Osteocyte (in vitro differentiated cells): ENCODE measurements at places on chromosomes 6 and 20.

GRCh38 chr6:169223006-169223405, 30.6 kb downstream of the THBS2 start:
- DNase-seq, result peak; percentile 72

- DNase-seq, result no peak
Measured at GRCh38 chr6:170034294-170034693, 256.6 kb downstream of the DLL1 start.

GRCh38 chr6:650098-650497, 6.8 kb downstream of the HUS1B start:
- no peak for DNase-seq

GRCh38 chr6:106050538-106050937, 35.6 kb upstream of the PRDM1 start:
- no peak for DNase-seq

DNA sequence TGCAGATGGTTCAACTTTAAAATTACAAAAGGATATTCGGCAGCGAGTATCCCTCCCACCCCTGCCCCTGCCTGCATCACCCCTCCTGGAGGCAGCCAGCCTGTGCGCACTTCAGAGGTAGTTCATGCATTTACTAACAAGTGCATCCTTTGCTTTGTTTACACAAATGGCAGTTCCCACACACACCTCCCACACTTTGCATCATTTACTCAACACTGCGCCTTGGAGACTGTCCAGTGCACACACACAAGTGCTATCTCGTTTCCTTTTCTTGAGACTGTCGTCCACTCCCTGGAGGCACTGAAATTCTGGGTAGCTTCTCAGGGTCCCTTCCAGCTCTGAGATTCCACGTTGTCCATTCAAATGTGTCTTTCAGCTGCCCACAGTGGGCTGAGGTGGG, 53.1 kb upstream of the VSX1 start:
- no peak for DNase-seq
